ENCODE measurements at places on chromosomes 1 and 21.
A peak's percentile ranks its signal among the peaks of the same experiment; 100 is the strongest.

GRCh38 chr1:51303751-51304251, 26.6 kb downstream of the TTC39A start:
- DNase-seq: no peak

DNA sequence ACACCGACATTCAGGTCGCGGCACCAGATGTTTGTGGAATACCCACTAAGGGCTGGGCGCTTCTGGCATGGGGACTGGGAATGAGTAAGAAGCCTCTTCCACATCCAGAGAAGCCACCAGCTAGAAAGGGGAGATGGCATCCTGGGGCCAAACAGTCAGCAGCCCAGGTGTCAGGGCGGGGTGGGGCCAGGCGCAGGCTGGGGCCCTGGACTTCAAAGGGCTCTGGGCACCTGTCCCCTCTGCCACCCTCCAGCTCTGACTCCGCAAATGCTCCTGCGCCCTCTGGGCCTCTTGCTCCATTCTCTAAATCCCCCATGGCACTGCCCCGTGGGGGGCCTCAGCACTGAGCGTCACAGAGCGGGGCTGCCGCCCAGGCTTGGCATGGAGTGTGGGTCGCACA, 70.4 kb downstream of the MEGF6 start:
- DNase-seq: no peak

GRCh38 chr1:24374891-24375786, 38.4 kb downstream of the STPG1 start:
- DNase-seq: no peak

GRCh38 chr1:33392639-33393038, 38.3 kb downstream of the PHC2 start:
- DNase-seq: peak; percentile 35

DNA sequence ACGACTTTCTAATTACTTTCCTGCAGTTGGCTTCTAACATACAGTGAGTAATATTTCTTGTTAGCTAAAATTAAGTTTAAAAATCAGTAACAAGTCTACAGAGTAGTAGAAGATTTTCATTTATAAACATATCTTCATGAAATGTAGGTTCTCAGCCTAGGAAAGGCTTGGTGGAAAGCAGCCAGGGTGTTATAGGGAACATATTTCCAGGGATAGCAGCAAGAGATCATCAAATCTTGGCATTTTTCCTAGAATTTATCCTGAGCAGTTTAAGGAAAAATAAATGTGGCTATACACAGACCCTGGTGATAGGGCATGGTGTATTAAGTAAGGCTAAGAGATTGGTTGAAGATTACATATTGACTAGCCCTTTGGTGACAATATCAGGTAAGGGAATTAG, 203.5 kb upstream of the NEGR1 start:
- DNase-seq: peak; percentile 2

GRCh38 chr1:176066709-176067108, 140.4 kb downstream of the COP1 start:
- DNase-seq: no peak

DNA sequence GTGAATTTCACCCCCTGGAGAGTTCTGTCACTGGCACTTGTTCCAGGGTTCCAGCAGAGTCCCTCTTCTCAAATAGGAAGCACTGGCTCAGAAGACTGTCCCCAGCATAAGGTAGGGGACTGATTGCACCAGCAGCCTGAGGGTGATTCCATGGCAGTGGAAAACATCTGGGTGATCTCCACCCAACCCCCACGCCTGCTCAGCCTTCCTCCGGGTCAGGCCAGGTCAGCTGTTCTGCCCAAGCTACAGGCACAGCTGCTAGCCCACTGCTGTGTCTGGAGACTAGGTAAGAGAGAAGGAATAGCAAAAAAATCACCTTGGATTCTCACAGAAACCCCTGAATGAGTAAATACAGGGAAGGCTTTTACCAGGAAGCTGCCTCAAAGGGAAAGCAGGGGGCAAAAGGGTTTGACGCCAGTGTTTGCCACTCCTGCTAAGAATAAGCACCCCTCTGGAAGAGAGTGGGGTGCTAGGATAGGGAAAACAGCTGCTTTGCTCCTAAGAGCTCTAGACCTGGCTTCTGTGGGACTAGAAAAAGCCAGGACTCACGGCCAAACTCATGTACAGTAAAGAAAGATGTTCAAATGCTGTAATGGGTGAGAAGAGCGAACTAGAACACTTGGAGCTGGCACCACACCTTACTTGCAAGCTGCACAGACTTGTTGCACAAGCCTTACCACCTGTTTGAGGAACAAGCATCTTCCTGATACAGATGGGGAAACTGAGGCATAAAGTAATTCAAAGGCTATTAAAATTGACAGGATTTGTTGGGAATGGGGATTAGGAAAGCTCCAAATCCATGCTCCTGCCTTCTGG, 1.0 kb upstream of the DENND2D start:
- no peak for DNase-seq

All from AG08395 (cell line).